Liver (tissue), 10 donors: ENCODE measurements at places on chromosomes 11 and 22. TPM values are rescaled to one million over a fixed set of nuclear protein-coding genes. Genes with fewer than 3 reads are reported as not detected.

GRCh38 chr11:102623998-102624397, 1.1 kb downstream of the MMP20 start:
- no peak overlapping the region for H3K4me3 ChIP-seq
- no peaks in the 10 kb centered on the region for H3K36me3 ChIP-seq
- no peak overlapping the region for H3K27ac ChIP-seq
- H3K4me1 ChIP-seq: no peaks in the 10 kb centered on the region

DNA sequence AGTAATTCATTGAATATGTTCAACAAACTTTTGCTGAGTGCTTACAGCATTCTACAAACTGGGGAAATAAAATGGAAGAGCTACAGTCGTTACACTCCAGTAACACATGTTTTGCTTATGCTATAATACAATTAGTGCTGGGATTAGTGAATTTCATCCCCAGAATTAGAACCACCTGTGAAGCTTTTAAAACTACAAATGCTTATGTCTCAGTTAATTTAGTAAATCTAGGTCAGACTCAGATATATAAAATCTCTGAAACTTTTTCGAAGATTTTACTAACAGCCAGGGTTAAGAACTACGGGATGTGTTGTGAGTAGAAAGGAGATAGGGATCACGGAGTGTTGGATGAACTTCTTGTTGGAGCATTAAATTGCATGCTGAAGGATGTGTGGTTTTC, 33.7 kb upstream of the EED start:
- no peak for DNase-seq
- H3K27ac ChIP-seq: no peak overlapping the region
- no peaks in the 10 kb centered on the region for H3K27me3 ChIP-seq
- no peaks in the 10 kb centered on the region for H3K4me1 ChIP-seq
- H3K4me3 ChIP-seq: no peak overlapping the region
- no peaks in the 10 kb centered on the region for H3K36me3 ChIP-seq

- peaks cover 32% of the 10 kb centered on the region for H3K4me1 ChIP-seq
- no peaks in the 10 kb centered on the region for H3K27me3 ChIP-seq
- peaks cover 5% of the 10 kb centered on the region for H3K36me3 ChIP-seq
Observed at GRCh38 chr22:30357236-30357570, 396 bp downstream of the CCDC157 start.

Gene DDX6
- 74.5 TPM for total RNA-seq

Gene TBC1D22A
- 12.4 TPM for total RNA-seq

Gene SCN4B
- total RNA-seq: 0.67 TPM

Gene TREH
- 0.50 TPM for total RNA-seq

- H3K4me1 ChIP-seq: no peaks in the 10 kb centered on the region
- H3K27ac ChIP-seq: no peak overlapping the region
- H3K36me3 ChIP-seq: no peaks in the 10 kb centered on the region
- H3K27me3 ChIP-seq: no peaks in the 10 kb centered on the region
- no peak for DNase-seq
Observed at GRCh38 chr22:29167032-29167911, 38.4 kb upstream of the EMID1 start.

GRCh38 chr11:68076371-68077042, 37.7 kb downstream of the TCIRG1 start:
- H3K36me3 ChIP-seq: peaks cover 5% of the 10 kb centered on the region
- H3K4me1 ChIP-seq: peaks cover 6% of the 10 kb centered on the region

Gene F2
- total RNA-seq: 631 TPM

DNA sequence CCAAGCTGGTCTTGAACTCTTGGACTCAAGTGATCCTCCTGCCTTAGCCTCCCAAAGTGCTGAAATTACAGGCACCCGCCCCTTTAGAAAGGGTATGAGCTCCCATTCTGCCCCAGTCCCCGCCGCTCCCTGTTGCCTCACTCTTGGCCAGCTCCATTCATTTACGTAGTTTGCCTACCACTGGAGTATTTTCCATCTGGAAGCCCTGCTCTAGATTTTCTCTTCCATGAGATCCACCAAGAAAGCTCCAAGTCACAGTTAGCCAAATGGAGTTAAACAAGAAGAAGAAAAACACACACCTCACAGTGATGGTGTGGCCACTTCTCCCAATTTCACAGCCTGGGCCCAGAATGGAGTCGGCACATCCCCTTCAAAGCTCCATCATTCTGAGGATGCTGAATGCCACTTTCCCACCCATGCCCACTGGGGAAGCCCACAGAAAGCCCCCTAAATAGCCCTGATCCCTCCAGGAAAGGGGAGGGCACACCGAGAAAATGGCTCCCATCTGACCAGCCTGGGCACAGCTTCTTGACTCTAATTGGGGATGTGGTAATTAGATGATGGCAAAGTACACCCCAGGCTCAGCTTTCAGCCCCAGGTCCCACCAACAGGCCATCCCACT, 381.2 kb downstream of the MN1 start:
- no peak overlapping the region for H3K27ac ChIP-seq
- H3K27me3 ChIP-seq: no peaks in the 10 kb centered on the region
- H3K4me3 ChIP-seq: no peak overlapping the region
- H3K36me3 ChIP-seq: no peaks in the 10 kb centered on the region

DNA sequence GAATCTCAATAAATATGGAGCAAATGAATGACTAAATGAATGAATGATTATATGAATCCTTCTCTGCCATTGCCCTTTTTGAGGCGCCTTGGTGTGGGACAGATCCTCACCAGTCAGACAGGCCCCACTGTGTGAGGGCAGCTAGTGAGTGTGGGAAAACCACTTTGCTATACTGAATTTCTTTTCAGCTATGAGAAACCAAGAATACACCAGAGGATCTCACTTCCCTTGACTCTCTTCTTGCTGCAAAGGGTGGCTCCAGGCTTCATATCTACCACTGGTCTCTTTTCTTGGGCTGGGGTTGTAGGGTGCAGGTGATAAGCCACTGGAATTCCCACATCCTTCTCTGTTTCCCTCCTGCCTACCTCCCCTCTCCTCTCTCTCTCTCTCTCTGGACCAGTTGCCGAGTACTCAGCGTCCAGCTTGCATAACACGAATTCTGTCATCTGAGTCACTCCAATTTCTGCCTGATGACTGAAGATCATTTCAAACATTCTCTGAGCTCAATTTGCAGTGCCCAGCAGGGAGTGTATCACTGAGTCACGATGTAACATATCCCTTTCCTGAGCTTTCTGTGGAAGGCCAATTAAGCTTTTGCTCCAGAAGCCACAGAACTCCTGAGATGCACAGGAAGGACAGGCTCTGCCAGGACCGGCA, 304.3 kb upstream of the NCAM1 start:
- H3K27ac ChIP-seq: no peak overlapping the region
- H3K4me3 ChIP-seq: no peak overlapping the region
- no peaks in the 10 kb centered on the region for H3K4me1 ChIP-seq
- no peaks in the 10 kb centered on the region for H3K27me3 ChIP-seq
- DNase-seq: no peak
- no peaks in the 10 kb centered on the region for H3K36me3 ChIP-seq

DNA sequence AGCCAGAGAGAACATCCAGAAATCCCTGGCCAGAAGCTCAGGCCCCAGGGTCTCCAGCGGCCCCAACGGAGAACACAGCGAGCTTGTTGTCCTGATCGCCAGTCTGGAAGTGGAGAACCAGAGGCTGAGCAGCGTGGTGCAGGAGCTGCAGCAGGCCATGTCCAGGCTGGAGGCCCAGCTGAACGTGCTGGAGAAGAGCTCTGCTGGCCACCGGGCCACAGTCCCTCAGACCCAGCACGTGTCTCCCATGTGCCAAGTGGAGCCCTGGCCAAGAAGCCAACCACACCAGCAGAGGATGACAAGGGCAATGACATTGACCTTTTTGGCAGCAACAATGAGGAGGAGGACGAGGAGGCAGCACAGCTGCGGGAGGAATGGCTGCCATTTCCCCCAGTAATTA, 20.6 kb upstream of the SCGB1D1 start:
- peaks cover 6% of the 10 kb centered on the region for H3K4me1 ChIP-seq
- H3K27me3 ChIP-seq: peaks cover 4% of the 10 kb centered on the region
- no peak for DNase-seq
- no peaks in the 10 kb centered on the region for H3K36me3 ChIP-seq

Gene OR52N4
- total RNA-seq: 0.14 TPM

Gene OR10D3
- not detected for total RNA-seq

DNA sequence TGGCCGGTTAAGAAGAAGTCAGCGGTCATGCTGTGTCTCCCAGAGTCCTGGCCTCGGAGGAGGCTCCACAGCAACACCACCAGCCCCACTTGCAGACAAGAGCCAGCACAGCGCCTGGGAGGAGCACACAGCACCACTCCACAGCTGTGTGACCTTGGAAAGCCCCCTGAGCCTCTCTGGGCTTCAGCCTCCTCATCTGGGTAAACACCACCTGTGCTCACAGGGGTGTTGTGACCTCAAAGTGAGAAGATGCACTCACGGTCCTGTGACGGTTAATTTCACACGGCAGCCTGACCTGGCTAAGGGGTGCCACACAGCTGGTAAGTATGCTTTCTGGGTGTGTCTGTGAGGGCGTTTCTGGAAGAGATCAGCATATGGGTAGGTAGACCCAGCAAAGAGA, 54.7 kb downstream of the PHF21B start:
- H3K27ac ChIP-seq: no peak overlapping the region
- H3K4me3 ChIP-seq: no peak overlapping the region
- no peaks in the 10 kb centered on the region for H3K4me1 ChIP-seq
- DNase-seq: no peak
- H3K36me3 ChIP-seq: no peaks in the 10 kb centered on the region

Gene AIFM3
- 0.75 TPM for total RNA-seq

Gene GAS2
- 75.6 TPM for total RNA-seq

GRCh38 chr11:14529321-14529720, 9.1 kb upstream of the PSMA1 start:
- no peak overlapping the region for H3K27ac ChIP-seq
- H3K4me3 ChIP-seq: no peak overlapping the region
- no peak for DNase-seq
- no peaks in the 10 kb centered on the region for H3K4me1 ChIP-seq
- no peaks in the 10 kb centered on the region for H3K27me3 ChIP-seq

Gene NPTXR
- total RNA-seq: 0.25 TPM

DNA sequence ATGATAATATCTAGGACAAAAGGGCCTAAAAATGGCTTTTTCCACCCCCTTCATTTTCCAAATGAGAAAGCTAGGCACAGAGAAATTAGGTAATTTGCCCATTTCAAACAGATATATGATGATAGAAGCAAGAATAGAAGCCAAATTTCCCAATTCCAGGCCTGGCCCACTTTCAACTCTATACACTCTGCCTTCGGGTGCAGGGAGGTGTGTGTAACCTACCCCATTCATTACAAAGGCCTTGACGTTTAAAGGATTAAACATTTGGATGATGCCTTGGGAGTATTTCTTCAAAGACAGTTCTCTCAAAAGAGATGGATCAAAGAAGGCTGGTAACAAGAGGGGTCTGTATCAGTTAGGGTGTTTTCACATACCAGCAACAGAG, 134.1 kb downstream of the CCDC34 start:
- no peaks in the 10 kb centered on the region for H3K36me3 ChIP-seq
- no peak overlapping the region for H3K4me3 ChIP-seq
- H3K27me3 ChIP-seq: no peaks in the 10 kb centered on the region
- DNase-seq: no peak

Gene SHANK2
- 36.4 TPM for total RNA-seq

Gene MPPED1
- total RNA-seq: 3.3 TPM

DNA sequence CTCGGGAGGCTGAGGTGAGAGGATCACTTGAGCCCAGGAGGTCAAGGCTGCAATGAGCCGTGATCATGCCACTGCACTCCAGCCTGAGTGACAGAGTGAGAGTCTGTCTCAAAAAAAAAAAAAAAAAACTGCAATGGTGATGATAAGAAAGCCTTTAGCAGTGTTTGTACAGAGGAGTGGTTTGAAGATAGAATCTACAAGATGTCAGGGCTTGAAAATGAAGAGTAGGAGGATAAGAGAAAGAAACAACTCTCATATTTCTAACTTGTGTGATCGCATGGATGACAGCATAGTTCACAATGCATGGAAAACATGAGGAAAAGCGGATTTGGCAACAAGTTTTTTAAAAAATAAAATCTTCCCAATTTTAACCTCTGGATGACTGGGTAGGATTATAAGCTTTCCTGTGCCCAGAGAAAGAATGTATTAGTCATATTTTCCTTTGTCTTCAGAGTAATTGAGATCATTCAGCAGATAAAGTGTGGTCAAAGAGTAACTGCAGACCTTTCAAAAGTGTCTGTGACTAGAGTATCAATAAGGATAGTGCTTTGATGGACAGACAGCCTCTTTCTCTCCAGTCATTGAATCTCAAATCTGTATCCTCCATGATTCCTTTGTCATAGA, 328.1 kb downstream of the CASP12 start:
- no peaks in the 10 kb centered on the region for H3K36me3 ChIP-seq
- no peaks in the 10 kb centered on the region for H3K4me1 ChIP-seq

DNA sequence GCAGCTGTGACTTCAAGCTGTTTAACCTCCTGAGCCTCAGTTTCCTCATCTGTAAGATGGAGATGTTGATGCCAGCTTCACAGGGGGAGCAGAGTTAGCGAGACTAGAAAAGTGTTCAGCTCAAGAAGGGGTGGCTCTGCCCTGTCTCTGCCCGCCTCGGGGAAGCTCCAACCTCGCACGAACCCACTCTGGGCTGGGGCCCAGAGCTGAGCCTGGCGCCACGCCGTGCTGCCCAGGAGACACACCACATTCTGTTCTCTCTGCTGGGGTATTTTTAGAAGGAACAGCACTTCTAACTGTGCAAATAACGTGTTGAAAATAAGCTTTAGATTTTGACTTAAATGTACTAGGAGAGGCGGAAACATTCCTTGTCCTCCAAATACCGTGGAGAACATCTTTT, 74.1 kb downstream of the PHF21B start:
- H3K36me3 ChIP-seq: no peaks in the 10 kb centered on the region
- no peak for DNase-seq
- H3K27me3 ChIP-seq: no peaks in the 10 kb centered on the region

DNA sequence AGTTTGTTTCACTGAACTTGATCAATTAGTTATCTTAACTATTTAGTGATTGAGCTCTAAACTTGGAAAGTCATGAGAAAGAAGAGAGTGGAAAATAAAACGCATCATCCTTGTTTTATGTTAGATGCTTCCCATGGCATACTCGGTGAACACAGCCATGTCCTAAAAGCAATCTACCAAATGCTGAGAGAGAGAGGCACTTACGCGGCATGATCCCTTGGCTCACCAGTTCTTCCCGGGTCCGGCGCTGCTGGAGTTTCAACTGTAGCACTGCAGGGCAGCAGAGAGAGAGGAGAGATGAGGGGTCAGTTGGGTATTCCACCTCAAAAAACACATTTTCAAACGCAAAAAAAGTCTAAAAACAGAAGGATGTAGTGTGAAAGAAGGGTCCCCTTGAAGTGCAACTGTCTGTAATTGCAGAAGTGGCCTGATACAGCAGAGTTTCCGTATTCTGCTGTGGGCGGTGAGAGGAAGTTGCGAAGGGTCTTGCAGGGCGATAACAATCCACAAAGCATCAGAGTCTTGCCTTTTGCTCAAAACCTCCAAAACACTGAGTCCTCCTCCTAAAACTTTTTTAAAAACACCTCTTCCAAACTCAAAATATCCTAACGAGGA, 92.7 kb downstream of the SGSM3 start:
- H3K27me3 ChIP-seq: no peaks in the 10 kb centered on the region
- H3K27ac ChIP-seq: peak overlapping the region; percentile 42
- H3K4me1 ChIP-seq: no peaks in the 10 kb centered on the region
- DNase-seq: no peak
- H3K4me3 ChIP-seq: no peak overlapping the region

GRCh38 chr22:42805998-42806830, 50.9 kb downstream of the ARFGAP3 start:
- H3K4me3 ChIP-seq: no peak overlapping the region
- no peaks in the 10 kb centered on the region for H3K27me3 ChIP-seq
- peaks cover 19% of the 10 kb centered on the region for H3K4me1 ChIP-seq
- H3K36me3 ChIP-seq: peaks cover 24% of the 10 kb centered on the region
